ENCODE measurements at places on chromosomes 2 and 18.

DNA sequence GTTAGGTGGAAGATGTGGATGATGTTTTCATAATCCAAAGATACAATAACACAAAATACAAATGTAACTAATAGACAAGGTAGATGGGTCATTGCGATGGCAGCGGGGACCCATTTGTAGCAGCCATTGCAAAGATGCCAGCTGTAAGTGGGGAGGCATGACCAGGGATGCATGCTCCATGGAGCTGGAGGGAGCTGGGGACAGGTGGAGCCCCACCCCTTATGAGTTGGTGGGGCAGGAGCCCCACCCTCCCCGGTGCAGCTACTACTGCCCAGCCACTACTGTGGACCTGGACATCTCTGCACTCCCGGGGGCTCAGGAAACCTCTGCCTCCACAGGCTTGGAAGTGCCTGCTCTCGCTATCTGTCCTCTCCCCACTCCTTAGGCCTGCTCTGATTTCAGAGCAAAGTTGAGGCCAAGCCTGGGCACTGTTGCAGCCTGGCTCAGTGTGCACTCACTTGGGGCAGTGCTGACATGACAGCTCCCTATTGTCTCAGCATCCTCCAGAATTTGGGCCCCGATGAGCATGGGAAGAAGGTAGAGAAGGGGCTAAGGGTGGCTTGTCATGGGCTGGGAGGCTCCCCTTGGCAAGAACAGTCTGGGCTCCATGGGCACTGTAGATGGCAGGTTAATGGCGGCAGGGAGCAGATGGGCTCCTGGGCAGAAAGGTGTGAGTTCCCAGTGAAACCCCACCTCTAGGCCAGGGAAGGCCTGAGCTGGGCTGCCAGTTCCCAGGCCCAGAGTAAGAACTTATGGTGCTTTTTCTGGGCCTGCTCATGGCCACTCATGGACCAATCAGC, 81.1 kb downstream of the ZNF804A start:
- no peak for DNase-seq

GRCh38 chr2:42879913-42880737, 87.7 kb upstream of the HAAO start:
- DNase-seq = peak; percentile 72

- DNase-seq = no peak
Measured at GRCh38 chr18:76264198-76264875, 230.7 kb downstream of the ZNF516 start.

- no peak for DNase-seq
Measured at GRCh38 chr2:39738936-39739335, 40.1 kb downstream of the THUMPD2 start.

GRCh38 chr2:174546519-174547506, 50.8 kb downstream of the WIPF1 start:
- DNase-seq = peak; percentile 35

DNA sequence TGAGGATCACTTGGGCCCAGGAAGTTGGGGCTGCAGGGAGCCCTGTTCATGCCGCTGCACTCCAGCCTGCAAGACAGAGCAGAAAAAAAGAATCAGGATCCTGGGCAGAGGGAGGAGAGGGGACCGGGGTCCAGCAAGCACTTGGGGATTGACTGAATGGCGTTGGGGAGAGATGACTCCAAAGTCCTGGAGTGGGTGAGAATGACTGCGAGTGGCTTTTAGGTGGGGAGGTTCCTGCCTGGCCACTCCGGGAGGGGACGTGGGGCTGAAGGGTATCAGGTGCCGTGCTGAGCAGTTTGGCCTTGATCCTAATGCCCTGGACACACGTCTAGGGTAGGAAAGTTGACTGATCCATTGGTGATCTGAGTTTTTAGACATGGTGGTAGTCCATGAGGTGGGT, 3.5 kb upstream of the NFATC1 start:
- no peak for DNase-seq

DNA sequence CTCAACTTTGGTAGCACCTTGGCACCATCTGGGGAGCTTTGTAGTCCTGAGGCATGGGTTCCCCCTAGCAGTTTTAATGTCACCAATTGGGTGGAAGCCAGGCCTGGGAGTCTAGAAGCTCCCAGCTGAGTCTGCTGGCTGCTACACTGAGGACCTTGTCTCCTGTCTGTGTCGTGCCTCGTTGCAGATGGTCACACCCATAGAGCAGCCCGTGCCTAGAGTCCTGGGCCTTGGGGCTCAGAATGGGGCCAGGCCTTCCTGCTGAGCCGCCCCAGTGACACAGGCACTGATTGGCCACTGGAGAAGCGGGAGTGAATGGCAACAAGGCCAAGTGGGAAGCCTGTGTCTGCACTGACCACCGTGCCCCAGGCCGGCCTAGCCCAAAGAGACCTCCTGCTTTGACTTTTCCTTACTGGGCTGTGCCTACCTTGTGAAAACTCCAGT, 113.2 kb downstream of the SH3RF3 start:
- DNase-seq = no peak

GRCh38 chr18:11840493-11840892, 10.7 kb upstream of the CHMP1B start:
- DNase-seq = no peak

DNA sequence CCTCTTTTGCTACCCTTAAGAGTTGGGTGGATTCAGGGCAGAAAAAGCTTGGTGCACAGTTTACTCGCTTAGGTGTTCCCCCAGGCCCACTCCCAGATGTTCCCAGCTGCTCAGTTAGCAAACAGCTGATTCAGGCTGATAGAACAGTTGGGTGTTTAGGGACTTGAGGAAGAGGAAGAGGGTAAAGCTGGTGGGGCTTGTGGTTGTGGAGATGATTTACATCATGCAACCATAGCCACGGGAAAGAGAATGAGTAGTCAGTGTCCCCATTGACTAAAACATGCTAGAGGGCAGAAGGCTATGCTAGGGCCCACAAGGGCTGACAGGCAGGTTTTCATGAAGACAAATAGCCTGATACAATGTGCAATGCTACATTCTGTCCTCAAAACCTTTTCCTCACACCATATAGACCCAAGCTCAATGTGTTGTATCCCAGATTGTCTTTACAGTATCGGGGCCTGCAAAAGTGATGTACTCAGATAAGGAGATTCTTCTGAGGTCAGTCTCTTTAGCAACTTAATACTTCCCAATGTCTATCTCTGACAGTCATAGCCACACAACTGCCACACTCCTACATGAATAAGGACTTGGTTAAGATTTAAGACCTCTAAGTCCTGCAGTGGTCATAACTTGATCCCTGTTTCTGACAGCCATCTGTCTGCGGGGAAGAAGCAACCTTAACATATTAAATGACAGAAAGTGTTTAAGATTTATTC, 15.6 kb downstream of the COLEC12 start:
- no peak for DNase-seq

DNA sequence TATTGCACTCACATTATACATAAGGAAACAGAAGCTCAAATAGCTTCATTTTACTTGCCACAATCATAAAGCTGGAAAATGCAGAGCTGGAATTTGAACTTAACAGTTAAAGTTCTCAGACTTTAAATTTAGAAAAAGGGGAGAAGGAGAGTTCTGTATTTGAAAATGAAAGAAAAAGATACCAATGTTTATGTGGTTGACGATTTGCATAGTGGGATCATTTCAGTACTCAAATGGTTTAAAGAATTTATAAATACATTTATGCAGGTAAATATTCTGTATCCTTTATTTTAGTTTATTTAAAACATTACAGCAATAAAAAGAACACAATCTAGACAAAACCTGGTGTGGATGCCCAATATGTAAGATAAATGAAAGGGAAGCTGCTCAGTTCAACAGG, 25.5 kb upstream of the STAT4 start:
- DNase-seq = no peak

DNA sequence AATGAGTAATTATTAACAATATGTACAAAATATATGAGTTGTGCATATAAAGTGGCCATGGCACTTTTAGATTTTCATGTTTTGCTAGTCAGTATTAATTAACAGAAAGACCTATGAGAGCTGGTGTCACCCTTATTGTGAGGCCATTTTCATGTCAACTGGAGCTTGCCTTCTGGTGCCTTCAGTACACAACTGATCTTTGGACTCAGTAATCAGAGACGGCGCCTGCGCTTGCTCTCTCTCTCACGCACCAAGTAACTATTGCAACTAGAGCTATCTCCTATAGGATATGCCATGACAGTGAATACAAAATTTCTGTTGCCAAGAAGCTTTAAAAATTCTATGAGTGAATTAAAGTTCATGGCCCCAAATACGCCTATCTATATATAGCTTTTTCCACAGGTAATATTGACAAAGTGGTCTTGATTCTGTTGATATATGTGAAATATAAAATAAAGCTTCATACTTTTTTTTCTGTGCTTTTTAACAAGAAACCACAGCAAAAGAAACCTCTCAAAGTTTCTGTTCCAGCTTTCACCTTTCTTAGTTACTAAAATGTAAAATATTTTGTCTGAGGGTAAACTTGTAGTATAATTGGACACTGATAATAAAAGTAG, 2.9 kb downstream of the SERTAD2 start:
- no peak for DNase-seq

GRCh38 chr2:84908948-84909713, 3.7 kb downstream of the TMSB10 start:
- DNase-seq = no peak

- DNase-seq = no peak
Measured at GRCh38 chr2:6025391-6025790, 333.2 kb downstream of the SOX11 start.

- no peak for DNase-seq
Measured at GRCh38 chr2:202762556-202762955, 109.0 kb downstream of the ICA1L start.

DNA sequence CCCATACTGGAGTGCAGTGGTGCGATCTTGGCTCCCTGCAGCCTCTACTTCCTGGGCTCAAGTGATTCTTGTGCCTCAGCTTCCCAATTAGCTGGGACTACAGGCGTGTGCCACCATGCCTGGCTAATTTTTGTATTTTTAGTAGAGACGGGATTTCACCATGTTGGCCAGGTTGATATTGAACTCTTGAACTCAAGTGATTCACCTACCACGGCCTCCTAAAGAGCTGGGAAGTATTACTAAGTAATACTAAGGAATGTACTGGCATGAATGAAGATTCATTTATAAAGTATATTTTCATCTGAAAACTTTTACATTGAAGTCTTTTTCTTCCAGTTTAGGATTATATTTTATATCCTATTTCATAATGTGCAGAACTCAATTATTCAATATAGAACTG, 38.1 kb downstream of the NUP35 start:
- no peak for DNase-seq

- DNase-seq = no peak
Measured at GRCh38 chr2:76448956-76449355, 738.2 kb upstream of the GCFC2 start.

GRCh38 chr2:48320742-48321141, 209.2 kb upstream of the STON1 start:
- no peak for DNase-seq

- no peak for DNase-seq
Measured at GRCh38 chr2:96575785-96576456, 39.4 kb downstream of the ARID5A start.

DNA sequence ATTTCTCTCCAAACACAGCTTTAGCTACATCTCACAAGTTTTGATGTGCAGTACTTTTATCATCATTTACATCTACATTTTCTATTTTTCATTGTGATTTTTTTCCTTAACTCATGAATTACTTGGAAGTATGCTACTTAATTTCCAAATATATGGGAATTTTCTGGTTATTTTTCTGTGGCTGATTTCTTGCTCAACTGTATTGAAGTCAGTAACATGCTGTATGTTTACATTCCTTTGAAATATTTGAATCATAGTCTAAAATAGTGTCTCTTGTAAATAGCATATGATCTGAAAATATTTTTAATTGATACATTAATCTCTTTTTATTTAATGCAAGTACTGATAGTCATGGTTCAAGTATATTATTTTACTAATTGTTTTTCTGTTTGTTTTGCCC, 26.0 kb upstream of the GALNT5 start:
- DNase-seq = no peak

DNA sequence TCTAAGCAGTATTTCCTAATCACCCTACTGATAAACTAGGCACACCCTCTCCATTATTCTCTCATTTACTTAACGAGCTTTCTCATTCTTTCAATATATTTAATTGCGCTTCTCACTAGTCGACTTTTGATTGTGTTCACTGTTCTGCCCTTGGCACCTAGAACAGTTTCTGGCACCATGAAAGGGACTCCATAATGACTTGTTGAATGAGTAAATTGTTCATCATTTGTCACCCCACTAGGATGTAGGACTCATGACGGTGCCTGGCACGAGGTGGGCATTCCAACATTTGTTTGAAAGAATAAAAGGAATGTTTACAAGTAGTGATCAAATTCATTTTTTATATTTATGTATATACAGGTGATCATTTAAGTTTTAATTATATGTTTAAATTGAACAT, 123.7 kb downstream of the DIS3L2 start:
- DNase-seq = no peak

- no peak for DNase-seq
Measured at GRCh38 chr2:239864247-239865058, 160.7 kb downstream of the NDUFA10 start.

GRCh38 chr2:15982285-15983044, 42.1 kb downstream of the MYCN start:
- DNase-seq = no peak

GRCh38 chr18:6561016-6561415, 146.3 kb upstream of the L3MBTL4 start:
- DNase-seq = no peak

Data from dermis microvascular lymphatic vessel endothelial cell (primary cell).